ENCODE measurements at places on chromosomes 5 and 9.

DNA sequence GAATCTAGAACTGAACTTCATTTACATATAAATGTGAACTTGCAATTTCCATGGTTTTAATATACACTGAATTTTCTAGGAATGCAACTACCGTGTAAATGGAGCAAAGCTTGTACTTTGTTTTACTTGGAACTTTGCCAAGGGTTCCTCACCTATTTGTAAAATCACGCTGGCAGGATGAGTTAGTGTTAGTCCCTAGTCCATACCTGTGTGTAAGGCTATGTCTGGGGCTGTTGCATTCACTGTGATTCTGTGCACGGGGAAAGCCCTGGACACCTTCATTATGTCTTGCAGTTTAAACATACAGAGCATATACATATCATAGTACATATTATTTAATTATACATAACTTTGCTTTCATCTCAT, 119.9 kb downstream of the PAX5 start:
- no peak overlapping the region for H3K4me3 ChIP-seq
- no peaks in the 10 kb centered on the region for H3K4me1 ChIP-seq
- H3K27me3 ChIP-seq, result no peaks in the 10 kb centered on the region
- DNase-seq, result no peak

DNA sequence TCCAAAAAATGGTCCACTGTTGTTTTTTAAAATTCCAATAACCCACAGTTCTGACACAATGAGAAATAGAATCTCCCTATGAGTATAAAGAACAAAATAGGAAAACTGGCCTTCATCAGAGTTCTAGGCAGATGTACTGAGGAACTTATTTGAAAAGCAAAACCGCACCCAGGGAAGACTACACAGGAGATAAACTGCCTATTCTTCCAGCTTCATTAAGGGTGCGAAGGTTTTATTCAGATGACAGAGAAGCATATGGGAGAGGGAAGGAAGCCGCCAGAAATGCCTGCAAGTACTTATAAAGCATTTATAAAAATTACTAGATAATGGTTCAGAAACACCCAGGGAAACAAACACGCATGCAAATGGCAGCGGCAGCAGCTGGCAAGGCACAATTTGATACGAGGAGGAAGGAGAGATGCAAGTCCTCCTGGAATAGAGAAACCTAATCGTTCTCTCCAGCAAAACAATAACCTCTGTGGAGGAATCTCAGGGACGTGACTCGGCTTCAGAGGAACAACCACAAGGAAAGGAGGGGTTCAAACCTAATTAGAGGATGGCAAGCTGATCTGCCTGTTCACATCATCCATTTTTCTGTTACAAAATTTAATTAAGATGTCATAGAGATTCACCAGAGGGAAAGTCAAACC, 9.0 kb downstream of the TTLL11 start:
- no peaks in the 10 kb centered on the region for H3K36me3 ChIP-seq
- no peak overlapping the region for H3K4me3 ChIP-seq
- no peak for DNase-seq

DNA sequence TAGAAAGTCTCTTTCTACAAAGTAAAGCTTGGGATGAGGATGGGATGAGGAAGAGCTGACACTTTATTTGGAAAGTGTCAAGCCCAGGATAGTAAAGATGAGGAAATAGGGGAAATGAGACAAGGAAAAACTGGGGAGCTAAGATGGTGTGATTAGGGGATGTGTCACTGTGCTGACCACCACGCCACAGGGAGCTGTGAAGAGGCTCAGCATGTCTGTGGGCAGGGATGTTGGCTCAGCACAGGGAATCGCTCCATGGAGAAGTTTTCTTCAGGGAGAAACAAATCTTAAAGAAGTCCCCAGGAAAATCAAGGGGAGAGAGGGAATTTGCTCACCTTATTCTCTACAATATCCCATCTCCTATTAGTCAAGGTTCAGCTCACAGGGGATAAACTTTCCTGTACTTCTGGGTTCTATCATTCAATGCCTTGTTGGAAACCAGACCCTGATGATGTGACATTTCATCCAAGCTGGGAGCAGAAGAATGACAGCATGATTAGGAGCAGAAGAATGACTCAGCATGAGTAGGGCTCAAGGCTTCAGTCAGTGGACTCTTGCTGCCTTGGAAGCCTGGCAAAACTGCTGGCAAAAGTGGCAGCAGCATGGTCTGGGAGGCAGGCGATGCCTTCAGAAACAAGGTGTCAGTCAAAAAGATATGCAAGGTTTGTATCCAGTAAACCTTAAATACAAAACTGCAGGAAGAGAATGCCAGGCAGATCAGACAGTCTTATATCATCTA, 4.9 kb downstream of the HSPB3 start:
- H3K4me3 ChIP-seq, result no peak overlapping the region
- peaks cover 14% of the 10 kb centered on the region for H3K4me1 ChIP-seq
- no peaks in the 10 kb centered on the region for H3K36me3 ChIP-seq
- no peaks in the 10 kb centered on the region for H3K27me3 ChIP-seq
- H3K27ac ChIP-seq, result no peak overlapping the region
- no peak for DNase-seq

GRCh38 chr5:169307646-169308045, 6.7 kb upstream of the SLIT3 start:
- H3K4me3 ChIP-seq, result no peak overlapping the region
- H3K36me3 ChIP-seq, result no peaks in the 10 kb centered on the region
- H3K27me3 ChIP-seq, result no peaks in the 10 kb centered on the region
- no peak for DNase-seq
- peaks cover 4% of the 10 kb centered on the region for H3K4me1 ChIP-seq

GRCh38 chr5:115349001-115349817, 52.8 kb upstream of the CCDC112 start:
- no peaks in the 10 kb centered on the region for H3K27me3 ChIP-seq
- no peak overlapping the region for H3K4me3 ChIP-seq
- no peak for DNase-seq

DNA sequence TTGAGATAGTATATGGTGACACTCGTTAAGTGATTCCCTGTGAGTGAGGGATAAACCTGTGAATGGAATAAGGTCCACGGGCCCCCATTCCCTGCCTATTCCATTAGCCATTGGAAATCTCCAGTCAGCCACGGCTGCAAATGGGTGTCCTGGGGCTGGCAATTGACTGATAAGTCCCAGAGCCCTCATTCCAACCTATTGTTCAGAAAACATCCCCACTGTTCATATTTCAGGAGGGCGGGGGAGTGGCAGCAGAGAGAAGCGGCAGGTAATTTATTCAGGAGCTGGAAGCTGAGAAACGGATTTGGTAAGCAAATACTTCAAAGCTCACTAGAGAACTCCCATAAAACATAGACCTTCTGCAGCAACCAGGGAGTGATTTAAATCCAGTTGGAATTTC, 42.0 kb downstream of the TMEM174 start:
- DNase-seq, result no peak
- H3K27ac ChIP-seq, result no peak overlapping the region
- peaks cover 8% of the 10 kb centered on the region for H3K27me3 ChIP-seq
- no peak overlapping the region for H3K4me3 ChIP-seq
- peaks cover 9% of the 10 kb centered on the region for H3K4me1 ChIP-seq
- H3K36me3 ChIP-seq, result no peaks in the 10 kb centered on the region

DNA sequence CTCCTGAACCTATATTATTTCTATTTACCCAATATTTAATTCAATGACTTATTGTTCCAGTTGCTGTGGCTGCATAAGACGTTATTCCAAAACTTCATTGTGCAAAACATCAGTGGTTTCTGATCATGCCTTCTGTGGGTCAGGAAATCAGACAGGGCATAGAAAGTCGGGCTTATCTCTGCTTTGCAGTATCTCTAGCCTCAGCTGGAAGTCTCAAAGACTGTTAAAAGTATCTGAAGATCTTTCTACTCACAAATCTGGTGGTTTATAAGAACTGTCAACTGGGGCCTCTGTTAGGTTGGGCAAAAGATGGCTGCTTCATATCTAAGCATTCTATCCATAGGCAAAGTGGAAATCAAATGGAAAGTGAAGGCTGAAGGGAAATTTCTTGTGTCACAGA, 687.7 kb upstream of the ARRDC3 start:
- H3K36me3 ChIP-seq, result no peaks in the 10 kb centered on the region
- no peaks in the 10 kb centered on the region for H3K27me3 ChIP-seq
- no peak overlapping the region for H3K27ac ChIP-seq
- DNase-seq, result no peak
- no peak overlapping the region for H3K4me3 ChIP-seq

- H3K4me3 ChIP-seq, result peak overlapping the region; percentile 17
- H3K27me3 ChIP-seq, result no peaks in the 10 kb centered on the region
- peaks cover 6% of the 10 kb centered on the region for H3K36me3 ChIP-seq
- H3K27ac ChIP-seq, result peak overlapping the region; percentile 23
- DNase-seq, result no peak
- no peaks in the 10 kb centered on the region for H3K4me1 ChIP-seq
Observed at GRCh38 chr5:32760091-32760509, 49.0 kb downstream of the NPR3 start.

DNA sequence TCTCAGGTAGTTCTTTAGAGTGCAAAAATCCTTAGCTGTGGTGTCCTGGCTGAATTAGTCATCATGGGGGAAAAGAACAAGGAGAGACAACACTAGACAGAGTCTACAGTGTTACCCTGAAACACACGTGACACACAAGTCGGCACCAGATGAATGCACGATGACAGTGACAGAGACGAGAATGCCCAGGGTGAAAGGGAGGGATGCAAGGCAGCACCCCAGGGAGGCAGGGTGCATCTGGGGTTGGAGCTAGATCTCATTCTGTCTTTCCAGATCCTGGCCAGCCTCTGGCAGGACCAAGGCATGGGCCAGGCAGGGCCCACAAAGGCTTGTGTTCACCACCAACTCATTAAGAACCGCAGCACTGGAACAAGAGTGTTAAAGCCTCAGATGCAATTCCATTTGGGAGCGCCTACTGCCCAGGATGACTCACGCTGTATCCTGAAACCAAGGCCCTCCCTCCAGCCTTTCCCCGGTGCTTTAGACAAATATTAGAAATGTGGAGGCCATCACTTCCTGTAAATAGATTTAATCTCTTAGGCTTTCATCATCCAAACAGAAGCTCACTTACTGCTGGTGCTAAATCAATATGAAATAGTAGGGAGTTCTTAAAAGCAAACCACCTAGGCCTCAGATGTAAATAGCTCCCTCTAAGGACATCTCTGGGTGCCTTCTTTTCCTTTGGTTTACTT, 56.1 kb downstream of the IRX2 start:
- no peaks in the 10 kb centered on the region for H3K4me1 ChIP-seq
- H3K4me3 ChIP-seq, result no peak overlapping the region
- no peaks in the 10 kb centered on the region for H3K36me3 ChIP-seq
- no peak for DNase-seq

DNA sequence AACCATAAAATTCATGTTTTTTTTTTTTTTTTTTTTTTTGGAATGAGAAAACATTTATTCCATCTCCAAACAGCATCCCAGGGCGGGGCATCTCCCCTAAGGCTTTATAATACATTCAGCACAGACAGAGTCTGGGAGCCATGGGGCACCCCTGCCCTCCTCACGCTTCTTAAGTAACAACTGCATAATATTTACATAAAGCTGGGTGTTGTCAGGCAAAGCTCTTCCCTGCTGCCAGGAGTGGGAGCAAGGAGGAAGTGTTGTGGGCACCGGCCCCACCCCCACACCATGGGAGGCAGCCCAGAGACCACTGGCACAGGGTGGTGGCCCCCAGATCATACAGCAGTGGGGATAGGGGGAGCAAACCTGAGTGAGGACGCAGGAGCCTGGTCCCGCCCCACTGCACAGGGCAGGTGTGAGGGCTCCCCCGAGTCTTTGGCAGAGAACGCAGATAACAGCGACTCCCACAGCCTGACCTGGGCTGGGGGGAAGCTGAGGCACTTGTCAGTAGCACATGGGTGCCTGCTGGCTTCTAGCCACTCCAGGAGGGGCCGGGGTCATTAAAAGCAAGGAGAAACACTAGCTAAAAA, 86.1 kb upstream of the CEP78 start:
- no peaks in the 10 kb centered on the region for H3K4me1 ChIP-seq
- H3K27ac ChIP-seq, result no peak overlapping the region

GRCh38 chr5:6583049-6583880, 49.6 kb downstream of the NSUN2 start:
- DNase-seq, result no peak
- no peak overlapping the region for H3K27ac ChIP-seq
- no peaks in the 10 kb centered on the region for H3K36me3 ChIP-seq
- H3K27me3 ChIP-seq, result peaks cover 3% of the 10 kb centered on the region
- H3K4me3 ChIP-seq, result peak overlapping the region; percentile 37
- H3K4me1 ChIP-seq, result peaks cover 17% of the 10 kb centered on the region

GRCh38 chr5:154519359-154519758, 41.3 kb upstream of the HAND1 start:
- no peaks in the 10 kb centered on the region for H3K27me3 ChIP-seq
- no peaks in the 10 kb centered on the region for H3K36me3 ChIP-seq
- DNase-seq, result no peak
- no peak overlapping the region for H3K27ac ChIP-seq
- no peak overlapping the region for H3K4me3 ChIP-seq
- no peaks in the 10 kb centered on the region for H3K4me1 ChIP-seq

- H3K27me3 ChIP-seq, result no peaks in the 10 kb centered on the region
- H3K36me3 ChIP-seq, result no peaks in the 10 kb centered on the region
Observed at GRCh38 chr9:4116071-4116581, 183.7 kb downstream of the GLIS3 start.

DNA sequence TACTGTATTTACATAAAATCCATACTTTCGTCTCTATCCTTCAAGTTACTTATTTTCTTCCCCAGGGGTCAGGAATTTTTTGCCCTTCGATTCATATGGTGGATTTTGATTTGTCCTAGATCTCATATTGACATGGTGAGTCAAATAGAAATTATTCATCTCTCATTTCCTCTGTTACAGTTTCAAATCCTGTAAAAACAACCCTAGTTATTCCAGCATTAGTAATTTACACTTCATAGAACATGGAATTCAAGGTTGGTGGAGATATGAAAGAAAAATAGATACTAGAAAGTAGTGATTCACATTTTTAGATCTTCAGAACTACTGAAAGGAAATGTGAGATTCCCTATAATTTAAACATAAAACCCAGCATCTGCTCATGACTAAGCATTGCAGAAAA, 1331.0 kb upstream of the CDH9 start:
- H3K27me3 ChIP-seq, result no peaks in the 10 kb centered on the region
- no peaks in the 10 kb centered on the region for H3K4me1 ChIP-seq
- no peak overlapping the region for H3K27ac ChIP-seq
- no peak for DNase-seq

GRCh38 chr9:63816751-63817621, 1468.0 kb downstream of the FOXD4L5 start:
- H3K27me3 ChIP-seq, result no peaks in the 10 kb centered on the region
- peak overlapping the region; percentile 34 for H3K4me3 ChIP-seq
- no peak for DNase-seq
- peaks cover 16% of the 10 kb centered on the region for H3K4me1 ChIP-seq
- peak overlapping the region; percentile 5 for H3K27ac ChIP-seq

- H3K4me1 ChIP-seq, result no peaks in the 10 kb centered on the region
- no peak overlapping the region for H3K27ac ChIP-seq
- no peak for DNase-seq
Observed at GRCh38 chr5:93186076-93186682, 394.8 kb downstream of the NR2F1-AS1 start.

- H3K4me1 ChIP-seq, result no peaks in the 10 kb centered on the region
- no peaks in the 10 kb centered on the region for H3K27me3 ChIP-seq
- no peak overlapping the region for H3K27ac ChIP-seq
- no peak overlapping the region for H3K4me3 ChIP-seq
Observed at GRCh38 chr9:96665789-96666188, 10.7 kb upstream of the PRXL2C start.

Data from esophagus squamous epithelium (tissue), 5 donors.